Activated naive CD4-positive, alpha-beta T cell treated with Interleukin-2 at 50 U/mL for 16 hours (primary cell): ENCODE measurements at places on chromosomes 2 and 18.

DNA sequence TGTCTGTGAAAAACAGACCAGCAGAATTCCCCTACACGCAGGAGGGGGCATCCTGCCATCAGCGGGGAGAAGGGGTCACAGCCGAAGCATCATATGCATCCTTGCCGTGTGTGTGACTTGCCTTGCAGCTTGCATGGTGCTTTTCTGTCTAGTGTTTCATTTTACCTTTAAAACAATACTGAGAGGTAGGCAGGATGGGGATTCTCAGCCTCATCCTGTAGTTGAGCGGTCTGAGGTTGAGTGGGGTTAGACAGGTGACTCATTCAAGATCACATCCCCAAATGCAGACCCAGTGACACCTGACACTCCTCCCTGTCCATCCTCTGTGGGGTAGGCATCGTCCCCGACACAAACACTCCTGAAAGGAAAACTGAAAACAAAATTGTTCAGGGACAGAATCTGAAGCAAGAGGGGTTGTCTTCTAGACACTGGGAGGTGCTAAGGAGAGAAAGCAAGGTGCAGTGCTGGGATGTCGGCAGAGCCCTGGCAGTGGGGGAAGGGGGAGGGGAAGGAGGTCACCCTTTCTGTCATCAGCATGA lies 7.9 kb downstream of the ARL4C start:
- peak; percentile 66 for DNase-seq

- DNase-seq: no peak
Measured at GRCh38 chr2:257842-258241, 6.0 kb downstream of the SH3YL1 start.

- DNase-seq: no peak
Measured at GRCh38 chr2:227765788-227766372, 20.2 kb downstream of the SCYGR8 start.

DNA sequence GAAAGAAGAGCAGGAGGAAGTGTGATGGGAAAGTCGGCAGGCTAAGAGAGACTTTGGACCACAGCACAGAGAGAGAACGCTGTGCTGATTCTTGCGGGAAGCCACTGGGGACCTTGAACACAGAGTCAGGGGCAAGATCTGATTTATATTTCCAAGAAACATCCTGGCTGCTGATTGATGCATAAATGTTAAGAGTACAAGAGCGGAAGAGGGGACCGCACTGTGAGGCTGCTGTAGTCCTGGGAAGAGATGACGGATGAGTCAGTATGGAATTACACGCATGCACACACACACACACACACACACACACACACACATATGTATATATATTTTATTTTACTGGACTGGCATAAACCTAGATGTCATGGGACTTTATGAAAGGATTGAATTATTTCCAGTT lies 865.6 kb upstream of the ID2 start:
- no peak for DNase-seq

DNA sequence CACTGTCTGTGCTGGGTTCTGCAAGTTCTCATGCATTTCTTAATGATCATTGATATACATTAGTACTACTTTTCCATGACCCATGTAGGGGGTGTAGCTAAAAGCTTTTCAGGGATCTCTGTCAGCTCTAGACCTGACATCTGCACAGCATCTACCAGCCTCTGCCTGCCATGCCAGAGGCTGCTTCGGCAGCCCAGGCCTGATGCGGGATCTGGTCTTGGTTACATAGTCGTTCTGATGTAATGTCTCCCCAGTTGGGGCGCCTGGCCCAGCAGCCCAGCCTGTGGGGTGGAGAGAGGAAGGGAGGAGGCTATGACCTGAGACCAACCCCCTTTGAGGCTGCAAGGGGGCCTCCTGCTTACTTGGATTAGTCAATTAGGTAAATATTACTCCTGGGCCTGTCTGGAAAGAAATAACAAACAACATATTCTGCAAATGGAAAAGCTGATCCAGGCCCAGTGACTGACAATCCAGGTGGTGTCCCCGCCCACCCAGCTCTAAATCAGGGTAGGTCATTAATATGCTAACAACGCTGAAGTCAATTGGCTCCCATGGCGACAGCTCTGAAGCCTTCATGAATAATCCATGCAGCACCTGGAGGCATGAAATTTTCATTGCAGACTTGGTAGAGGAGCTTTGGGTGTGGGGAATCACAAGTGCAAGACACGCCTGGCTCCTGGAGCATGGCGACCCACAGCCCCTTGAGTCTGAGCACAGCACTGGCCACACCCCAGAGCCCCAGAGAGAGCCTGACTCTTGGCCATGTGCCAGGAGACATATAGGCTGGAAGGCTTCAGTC lies 575.3 kb downstream of the CMPK2 start:
- no peak for DNase-seq

- no peak for DNase-seq
Measured at GRCh38 chr2:17822445-17823117, 6.3 kb downstream of the MSGN1 start.

GRCh38 chr2:205769879-205770278 lies 87.6 kb downstream of the NRP2 start:
- DNase-seq: no peak

DNA sequence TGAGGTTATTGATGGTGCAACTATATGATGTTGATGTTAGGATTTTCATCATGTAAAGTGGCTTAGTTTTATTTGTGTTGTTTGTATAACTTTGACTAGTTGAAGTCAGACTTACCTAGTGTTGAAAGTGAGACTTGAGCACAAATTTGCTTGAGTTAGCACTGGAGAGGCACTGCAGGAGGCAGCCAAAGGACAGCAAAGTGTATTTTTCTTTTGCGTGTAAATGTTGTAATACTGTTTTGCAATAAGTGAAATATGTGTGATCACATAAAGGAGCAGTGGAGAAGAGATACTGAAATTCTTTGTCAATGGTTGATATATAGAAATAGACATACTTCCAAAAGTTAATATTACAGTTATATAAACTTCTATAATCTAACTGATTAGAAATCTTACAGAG lies 332.0 kb upstream of the RAB12 start:
- DNase-seq: no peak

DNA sequence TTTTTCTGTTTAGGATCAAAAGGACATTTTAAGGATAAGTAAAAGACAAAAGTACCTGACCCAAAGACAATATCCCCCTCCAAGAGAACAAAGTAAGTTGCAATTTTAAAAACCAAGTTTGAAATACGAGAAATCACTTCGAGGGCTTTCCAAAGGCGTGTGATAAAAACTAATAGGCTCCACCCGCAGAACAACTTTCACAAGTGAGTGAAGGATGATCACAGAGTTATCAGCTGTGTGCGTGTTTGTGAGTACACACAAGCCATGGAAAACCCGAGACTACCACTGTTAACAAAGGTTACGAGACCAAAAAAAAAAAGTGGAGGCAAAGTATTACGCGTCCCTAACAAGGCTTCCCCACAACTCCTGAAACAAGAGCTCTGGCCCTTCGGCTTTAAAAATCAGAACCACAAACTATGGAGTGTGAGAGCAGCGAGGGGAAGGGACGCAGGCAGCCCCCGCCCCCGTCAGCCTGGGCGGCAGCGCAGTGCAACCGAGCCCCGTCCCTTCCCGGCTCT lies 719 bp downstream of the SMAD2 start:
- no peak for DNase-seq

DNA sequence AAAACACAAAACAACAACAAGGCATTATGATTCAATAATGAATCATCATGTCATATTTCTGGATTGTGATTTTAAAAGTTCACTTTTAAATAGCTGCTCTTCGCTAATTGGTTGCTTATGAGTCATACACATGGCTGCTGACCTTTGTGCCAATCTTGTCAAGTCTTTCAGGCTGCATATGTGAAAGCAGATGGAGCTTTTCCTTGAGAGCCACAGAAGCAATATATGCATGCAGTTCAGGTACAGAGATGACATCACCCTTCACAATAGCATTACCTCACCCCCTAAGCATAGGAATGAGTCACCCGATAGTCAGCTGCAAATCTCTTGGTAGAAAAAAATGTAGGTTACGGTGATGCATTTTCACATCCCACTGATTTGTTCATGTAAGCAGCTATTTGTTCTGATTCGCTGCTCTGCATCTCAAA lies 27.2 kb downstream of the EIF2AK3 start:
- DNase-seq: peak; percentile 40

GRCh38 chr18:9140381-9140780 lies 3.8 kb downstream of the ANKRD12 start:
- no peak for DNase-seq

DNA sequence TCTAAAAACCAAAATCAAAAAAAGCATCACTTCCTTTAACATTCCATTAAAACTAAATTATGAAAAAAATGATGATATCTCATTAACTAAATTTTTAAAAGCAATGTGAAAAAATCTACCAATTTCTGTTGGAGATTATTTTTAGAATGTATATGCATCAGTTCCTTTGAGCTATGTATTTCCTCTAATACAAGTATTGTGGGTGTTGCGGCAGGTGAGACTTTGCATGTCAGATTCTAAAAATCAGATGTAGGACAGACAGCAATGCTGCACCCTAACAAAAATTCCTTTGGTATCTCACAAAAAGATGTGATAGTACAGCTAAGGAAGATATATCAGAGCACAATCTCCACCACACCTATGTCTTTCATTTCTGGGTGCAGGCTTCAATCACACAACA lies 6.8 kb downstream of the MBD2 start:
- no peak for DNase-seq

DNA sequence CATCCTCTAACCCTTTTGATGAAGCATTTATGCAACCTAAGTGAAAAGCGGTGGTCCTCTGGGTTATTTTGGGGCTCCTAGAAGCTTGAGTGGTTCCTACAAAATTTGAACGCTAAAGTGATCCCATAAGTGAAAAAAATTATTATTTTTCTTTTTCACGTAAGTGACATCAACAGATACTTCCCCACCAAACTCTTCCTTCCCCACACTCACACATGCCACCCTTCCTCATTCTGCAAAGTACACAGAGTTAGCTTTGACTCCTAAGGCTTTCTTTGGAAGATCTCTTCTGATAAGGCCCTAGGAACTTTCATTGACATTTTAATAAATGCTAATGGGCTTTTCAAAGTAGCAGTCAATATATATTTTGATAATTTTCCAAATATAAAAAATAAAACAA lies 109.7 kb downstream of the DOCK10 start:
- no peak for DNase-seq

DNA sequence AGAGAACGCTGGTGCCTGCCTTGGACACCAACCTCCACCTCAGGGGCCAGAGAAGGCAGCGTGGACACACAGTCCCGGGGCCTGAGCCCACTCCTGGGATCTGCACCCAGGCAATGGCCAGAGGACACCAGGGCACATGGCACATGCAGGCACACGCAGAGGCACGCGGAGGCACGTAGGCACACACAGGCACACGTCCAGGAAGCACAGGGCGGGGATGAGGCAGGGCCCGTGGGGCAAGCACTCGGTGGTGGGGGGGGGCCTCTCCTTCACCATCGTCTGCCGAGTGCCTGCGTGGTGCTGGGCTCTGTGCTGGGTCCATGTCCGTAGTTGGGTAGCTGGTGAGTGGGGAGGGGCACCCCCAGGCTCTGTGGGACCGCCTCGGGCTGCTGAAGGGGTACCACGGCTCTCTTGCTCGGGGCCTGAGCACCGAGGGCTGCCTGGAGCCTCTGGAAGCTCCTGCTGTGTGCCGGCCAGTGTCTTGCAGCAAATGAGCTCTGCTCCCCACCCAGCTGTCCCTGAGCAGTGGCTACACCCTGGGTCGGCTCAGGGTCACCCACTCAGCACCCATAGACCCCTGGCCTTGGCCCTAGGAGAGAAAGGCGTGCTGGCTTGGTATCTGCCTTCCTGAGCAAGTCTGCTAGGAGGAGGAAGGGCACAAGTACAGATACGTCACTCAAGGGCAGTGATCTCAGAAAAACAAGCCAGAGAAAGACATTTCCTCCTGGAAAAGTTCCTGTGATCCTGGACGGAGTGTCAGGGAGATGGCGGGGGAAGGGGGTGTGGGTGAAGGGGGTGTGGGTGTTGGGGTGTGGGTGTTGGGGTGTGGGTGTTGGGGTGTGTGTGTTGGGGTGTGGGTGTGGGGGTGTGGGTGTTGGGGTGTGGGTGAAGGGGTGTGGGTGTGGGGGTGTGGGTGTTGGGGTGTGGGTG lies 26.4 kb downstream of the RTP5 start:
- no peak for DNase-seq

GRCh38 chr18:22132258-22132657 lies 37.1 kb upstream of the GATA6 start:
- no peak for DNase-seq

DNA sequence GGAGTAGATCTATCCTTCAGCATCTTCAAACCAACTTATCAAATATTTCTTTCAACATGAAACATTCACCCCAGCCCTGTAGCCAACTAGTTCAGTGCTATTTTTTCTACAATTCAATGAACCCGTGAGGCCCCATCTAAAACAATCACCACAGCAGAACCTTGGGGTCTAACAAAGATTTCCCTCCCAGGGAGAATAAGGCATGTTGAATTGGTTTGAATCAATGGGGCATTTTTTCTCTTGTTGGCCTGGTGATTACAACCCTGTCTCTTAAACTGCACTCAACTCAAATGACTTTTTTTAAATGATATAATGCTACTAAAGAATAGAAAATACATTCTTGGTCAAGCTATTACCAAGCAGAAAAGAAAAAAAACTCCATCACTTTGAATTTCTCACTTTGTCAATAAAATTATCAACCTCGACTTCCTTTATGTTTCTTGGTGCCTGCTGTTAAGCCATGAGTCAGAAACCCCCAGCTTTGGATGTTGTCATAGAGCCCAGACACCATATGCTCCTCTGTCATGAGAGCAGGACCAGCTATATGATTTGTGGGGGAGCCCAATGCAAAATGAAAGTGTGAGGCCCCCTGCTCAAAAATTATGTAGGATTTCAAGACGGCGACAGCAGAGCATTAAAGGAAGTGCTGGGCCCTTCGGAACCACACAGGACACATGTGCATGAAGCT lies 282.4 kb downstream of the MEIS1 start:
- no peak for DNase-seq

DNA sequence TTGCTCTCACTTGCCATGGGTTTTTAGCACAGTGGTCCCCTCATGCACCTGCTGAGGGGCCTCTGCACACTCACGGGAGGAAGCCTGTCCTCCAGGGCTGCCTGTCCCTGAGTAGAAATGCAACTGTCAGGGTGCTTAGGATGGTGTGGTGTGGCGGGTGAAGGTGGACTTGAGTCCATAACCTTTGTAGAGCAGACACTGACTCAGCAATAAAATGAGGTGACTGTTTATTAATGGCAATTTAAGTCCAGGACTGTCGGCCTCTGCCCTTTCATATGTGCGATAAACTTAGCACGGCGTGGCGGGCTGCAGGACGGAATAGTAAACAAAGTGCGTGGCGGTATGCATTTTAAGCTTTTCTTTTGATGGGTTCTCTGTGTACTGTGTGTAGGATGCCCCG lies 188.2 kb downstream of the LDLRAD4 start:
- DNase-seq: no peak

DNA sequence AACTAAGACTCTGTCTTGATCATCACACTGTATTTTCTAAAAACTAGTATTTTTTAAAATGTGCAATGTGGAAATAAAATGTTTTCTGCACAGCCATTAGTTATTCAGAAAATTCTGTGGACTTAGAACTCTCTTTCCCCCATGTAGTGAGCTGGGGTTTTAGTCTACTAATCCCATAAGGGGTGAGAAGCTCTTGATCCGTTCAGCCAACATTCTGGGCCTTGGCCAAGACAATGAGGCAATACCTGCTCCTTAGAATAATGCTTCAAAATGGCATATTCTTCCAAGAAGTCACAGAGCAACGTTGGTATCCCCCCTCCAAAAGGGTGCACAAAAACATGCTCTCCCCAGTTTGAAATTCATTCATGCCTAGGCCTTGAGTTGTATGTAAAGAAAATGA lies 4.0 kb downstream of the REEP1 start:
- no peak for DNase-seq

- no peak for DNase-seq
Measured at GRCh38 chr2:240140511-240140910, at the start of gene OTOS. OTOS (minus strand) TSS chr2:240140658; CDS start chr2:240140326, 332 bp downstream.

- peak; percentile 9 for DNase-seq
Measured at GRCh38 chr2:143451642-143452281, 322.5 kb downstream of the ARHGAP15 start.
